ENCODE measurements at places on chromosomes 2 and 18.

GRCh38 chr2:217905395-217905794, 97.4 kb downstream of the TNS1 start:
- peak; percentile 83 for DNase-seq

GRCh38 chr2:113225263-113226259, 51.8 kb downstream of the PSD4 start:
- DNase-seq, result no peak

DNA sequence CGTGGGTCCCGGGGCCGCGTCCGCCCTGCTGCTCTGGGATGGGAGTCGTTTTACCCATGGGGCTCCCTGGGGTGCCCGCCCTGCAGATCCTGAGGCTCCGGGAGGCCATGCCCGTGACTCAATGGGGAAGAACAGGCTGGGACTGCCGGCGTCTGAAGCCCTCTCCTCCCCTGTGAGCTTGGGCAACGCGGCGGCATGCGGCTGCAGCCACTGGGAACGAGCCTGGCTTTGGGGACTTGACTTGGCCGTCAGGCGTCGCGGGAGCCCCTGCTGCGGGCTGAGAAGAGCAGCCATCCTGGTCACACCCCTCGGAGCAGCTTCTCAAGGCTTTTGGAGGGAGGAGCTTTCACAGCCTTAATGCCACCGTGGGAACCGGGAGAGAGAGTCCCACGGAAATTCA, 126.9 kb upstream of the CTDP1 start:
- DNase-seq, result no peak

- no peak for DNase-seq
These were observed 8.6 kb upstream of the IL36A start for GRCh38 chr2:112996635-112997034.

GRCh38 chr18:79518028-79518682, 122.4 kb downstream of the NFATC1 start:
- no peak for DNase-seq

DNA sequence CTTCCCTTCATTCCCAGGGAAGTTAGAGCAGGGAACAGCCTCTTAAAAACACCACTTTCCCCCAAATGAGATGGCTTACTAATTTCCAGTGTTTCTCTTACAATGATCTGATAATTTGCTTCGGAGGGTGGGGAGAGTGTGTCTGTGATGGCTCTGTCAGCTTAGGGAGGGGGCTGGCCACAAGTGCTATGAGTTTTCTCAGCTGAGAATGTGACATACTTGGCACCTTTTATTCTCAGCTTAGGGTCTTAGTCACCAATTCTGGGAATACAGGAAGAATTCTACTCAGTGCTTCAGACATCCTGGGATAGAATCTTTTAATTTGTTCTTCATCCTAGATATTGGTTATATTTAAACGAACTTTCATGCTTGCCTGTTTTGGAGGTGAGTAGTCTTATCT, 64.4 kb downstream of the AOX1 start:
- no peak for DNase-seq

- no peak for DNase-seq
These were observed 28.3 kb upstream of the FZD7 start for GRCh38 chr2:202005272-202005887.

DNA sequence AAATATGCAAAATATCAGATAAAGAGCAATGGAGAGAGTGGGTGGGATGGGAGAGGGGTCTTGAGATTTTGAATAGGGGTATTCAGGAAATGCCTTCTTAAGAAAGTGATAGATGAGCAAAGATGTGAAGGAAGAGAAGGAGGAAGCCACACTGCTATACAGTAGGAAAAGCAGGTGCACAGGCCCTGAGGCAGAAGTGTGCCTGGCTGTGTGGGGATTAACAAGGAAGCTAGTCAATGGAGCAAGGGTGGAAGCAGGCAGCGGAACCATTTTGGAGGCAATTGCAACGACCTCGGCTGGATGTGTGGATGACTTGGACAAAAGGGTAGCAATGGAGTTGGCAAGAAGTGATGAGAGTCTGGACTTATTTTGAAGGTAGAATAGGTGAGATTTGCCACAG, 11.0 kb upstream of the CNGA3 start:
- no peak for DNase-seq

DNA sequence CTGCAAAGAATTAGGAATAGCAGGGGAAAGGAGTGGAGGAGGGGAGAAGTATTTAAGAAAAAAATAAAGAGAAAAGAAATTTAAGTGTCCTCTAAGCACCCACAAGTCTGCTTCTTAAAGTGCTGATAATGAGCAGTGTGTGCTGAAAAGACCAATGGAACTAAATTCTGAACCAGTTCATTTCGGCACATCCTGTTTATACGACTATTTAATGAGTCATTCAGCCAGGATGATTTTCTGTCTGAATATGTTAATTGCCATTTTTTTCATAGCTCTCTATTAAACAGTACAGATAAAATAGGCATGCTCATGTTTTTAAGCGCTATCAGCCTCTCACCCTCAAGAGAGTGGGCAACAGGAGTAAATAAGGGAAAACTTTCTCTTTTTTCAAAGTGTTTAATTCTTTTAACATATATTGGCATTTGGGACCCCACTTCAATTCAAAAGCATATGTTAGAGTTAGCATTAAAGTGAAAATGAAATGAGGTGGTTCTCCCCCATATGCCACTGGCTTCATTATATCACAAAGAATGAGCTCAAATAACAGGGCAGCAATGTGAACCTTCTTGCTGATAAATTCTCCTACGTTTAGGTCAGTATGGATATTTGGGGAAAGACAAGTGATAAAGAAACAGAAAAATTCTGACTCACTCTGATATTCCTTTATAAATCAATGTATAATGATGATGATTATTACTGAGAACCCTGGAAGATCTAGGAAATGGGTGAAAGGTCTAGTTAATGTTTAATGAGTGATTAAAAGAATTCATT, 87.5 kb downstream of the TCF4 start:
- DNase-seq, result no peak

- DNase-seq, result no peak
These were observed 14.2 kb upstream of the HK2 start for GRCh38 chr2:74819702-74820101.

DNA sequence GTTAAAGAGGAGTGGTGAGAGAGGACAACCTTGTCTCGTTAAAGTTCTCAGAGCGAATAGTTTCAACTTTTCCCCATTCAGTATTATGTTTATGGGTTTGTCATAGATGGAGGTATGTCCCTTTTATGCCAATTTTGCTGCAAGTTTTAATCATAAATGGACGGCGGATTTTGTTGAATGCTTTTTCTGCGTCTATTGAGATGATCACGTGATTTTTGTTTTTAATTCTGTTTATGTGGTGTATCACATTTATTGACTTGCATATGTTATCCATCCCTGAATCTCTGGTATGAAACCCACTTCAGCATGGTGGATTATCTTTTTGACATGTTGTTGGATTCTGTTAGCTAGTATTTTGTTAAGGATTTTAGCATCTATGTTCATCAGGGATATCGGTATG, 1123.8 kb upstream of the KLHL29 start:
- DNase-seq, result no peak

- DNase-seq, result no peak
These were observed 66.4 kb upstream of the MSH2 start for GRCh38 chr2:47336259-47337238.

Data from gastrocnemius medialis (tissue), 4 donors.